NCI-H1105 (cell line): ENCODE measurements at places on chromosomes 1 and 21.

- no peak for DNase-seq
These were observed 28.9 kb upstream of the BARHL2 start for GRCh38 chr1:90745972-90746371.

DNA sequence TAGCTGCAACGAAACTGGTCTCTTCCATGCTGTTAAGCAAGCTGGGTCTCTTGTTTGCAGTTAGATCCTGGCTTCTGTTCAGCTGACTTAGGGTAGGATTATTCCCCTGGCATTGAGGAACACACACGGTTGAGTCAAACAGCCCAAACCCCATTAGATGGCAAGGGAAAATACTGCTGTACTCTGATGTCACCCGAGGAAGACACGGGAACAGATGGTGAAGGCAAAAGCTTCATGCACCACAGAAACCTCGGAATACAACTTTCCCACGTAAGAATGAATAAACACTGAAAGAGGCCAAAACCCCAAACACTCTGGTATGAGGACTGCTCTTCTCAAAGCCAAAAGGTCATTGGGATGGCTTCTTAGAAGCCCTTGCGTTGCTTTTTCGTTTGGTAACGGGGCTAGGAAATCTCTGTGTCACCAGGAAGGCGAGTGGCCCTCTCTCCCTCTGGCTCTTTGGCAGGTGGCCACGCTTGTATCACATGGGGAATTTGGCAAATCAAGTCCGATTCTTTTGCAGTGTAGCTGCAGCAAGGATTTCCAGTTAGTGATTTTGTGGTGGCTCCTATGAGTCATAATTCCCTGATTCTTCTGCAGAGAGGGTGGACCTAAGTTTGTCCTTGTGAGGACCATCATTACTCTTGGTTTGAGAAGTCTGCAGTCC, 16.7 kb upstream of the LYST start:
- DNase-seq = peak; percentile 20

GRCh38 chr1:160620942-160621632, 25.8 kb downstream of the SLAMF1 start:
- DNase-seq = no peak

DNA sequence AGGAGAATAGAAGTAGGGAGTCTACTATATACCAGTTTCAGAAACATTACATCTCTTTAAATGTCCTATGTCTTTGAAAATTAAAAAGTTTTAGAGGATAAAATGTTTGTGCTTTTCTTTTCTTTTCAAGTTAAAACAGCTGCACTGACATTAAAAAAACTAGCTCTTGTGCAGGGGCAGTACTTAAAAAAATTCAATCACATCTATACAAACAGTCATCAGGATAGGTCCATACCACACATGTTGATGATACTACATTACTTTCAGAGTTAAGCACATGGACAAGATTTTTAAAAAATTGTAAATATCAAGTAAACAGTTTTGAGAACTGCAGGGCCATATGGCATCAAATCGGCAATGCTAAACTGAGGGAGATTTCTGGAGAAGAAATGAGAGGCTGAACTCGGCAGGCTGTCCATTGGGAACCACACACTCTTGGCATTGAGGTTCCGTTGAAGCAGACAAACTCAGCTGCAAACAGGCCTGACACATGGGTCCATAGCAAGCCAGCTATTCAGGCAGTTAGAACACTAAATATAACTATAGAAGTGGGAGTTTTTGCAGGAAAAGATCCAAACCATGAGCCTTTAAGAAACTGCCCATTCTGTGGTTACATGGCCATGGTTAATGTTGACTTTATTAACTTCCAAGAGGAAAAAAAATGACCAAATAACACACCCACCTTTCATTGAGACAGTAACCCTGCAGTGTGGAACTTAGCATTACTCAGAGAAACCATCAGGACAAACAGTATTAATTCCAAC, 84.5 kb upstream of the BCL10 start:
- no peak for DNase-seq

GRCh38 chr1:46421739-46422138, 27.6 kb downstream of the FAAH start:
- DNase-seq = no peak

DNA sequence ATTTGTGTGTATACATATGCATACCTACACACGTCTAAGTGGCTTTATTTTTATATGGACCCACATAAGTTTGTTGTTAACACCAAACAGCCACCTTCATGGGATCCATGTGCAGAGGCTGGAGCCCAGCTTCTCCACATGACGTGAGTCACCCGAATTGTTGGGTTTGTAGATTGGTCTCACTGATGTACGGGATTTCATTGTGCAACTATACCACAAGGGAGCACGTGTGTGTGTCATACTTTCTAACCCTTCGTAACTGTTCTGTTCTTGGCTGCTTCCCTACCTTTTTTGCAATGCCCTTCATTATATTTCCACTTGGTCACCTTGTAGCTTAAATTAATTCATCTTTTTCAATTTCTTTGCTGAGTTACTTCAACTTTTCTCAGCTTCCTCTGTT, 21.0 kb downstream of the SPRTN start:
- DNase-seq = no peak

DNA sequence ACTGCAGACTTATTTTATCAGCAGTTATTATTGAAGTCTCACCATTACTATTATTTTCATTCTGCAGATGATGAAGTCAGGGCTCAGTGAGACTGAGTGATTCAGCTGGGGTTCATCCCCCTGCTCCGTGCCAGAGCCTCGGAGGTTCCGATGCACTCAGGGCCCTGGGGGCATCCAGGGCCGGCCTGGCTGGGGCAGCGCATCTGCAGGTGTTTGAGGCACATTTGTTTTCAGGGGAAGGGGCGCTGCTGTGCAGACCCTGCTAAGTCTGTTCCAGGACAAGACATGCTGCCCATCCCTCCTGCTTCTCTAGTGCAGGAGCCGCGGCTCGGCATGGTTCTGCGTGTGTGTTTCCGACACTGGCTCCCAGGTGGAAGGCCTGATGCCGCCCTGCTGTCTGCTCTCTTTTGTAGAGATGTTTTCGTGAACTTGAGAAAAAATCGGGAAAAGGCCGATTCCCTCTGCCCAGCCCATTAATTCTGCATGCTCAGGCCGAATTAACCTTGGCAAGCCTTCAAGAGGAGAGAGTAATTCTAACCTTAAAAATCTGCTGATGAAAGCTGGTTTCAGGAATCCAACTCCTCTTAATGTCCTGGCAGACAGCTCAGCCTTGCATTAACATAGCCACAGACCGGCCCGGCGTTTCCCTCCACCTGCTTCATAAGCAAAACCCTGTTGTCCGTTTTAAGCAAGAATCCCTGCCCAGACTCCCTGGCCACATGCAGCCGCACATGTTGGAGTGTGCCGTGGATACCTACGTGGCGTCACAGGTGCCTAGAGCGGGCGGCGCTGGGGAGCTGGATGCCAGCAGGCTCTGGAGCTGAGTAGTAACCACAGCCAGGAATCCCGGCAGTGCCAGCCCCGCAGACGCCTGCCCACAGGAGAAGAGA, 316.0 kb upstream of the VAMP3 start:
- no peak for DNase-seq

- DNase-seq = peak; percentile 13
These were observed 11.1 kb downstream of the PTP4A2 start for GRCh38 chr1:31926853-31927660.

DNA sequence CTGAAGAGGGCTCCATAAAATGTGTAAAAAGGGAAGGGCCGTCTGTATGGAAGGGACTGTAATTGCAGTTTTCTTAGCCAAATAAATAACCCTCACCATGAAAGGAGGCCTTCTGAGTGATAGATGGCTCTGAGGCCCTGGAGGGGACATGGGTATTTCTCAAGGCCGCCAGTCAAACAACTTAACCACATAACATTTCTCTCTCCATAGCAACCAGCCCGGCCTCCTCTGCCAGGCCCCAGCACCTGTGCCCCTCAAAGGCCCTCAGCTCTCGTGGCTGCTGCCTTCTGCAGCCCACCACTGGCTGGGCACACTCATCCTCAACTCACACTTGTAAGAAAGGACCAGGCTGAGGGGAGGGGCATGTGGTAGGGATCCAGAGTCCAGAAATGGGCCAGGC, 57.0 kb upstream of the GJB5 start:
- DNase-seq = no peak

DNA sequence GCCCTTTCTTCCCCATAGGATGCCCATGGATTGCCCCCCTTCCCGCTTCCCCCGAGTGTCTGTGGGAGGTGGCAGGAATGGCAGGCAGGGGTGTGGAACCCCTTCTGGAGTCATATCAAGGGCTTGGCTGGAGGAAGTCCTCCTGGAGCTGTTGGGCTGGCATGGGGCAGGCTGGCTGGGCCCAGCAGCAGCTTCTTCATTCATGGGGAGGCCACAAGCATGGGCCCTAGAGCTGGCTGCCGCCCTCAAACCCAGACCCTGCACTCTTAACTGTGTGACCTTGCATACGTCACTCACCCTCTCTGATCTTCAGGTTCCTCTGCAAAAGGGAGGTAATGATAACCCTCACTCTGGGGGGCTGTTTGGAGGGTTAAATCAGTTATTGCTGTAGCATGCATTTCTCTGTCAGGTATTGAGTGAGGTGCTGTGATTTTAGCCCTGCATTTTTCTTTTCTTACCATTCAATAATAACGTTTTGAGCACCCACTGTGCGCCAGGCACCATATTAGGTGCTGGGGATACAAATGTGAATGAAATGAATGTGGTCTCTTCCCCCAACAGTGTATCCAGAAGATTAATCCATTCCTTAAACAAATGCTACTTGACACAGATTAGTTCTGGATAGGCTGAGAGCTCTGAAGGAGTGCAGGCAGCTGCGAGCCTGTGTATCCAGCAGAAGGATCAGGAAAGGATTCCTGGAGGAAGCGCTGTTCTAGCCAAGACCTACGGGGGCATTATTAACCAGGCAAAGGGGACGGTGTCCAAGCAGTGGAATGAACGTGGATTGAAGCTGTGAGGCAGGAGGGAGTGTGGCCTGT, 9.3 kb downstream of the PCSK9 start:
- no peak for DNase-seq

DNA sequence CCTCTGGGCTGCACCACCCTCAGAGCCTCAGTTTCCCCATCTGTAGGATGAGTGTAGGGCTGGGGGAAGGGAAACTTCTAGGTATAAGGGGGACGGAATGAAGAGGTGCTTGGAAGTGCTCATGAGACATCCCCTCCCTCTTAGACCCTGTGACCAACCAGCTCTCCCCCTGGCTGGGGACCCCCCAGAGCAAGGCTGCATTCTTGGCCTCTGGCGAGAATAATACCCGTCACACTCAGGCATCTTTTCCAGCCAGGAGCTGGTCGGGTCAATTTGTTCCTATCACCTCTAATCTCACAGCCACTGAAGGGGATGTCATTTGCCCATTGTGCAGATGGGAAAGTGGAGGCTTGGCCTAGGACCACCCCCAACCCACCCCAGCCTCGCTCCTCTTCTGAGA, 443.0 kb downstream of the PTPRU start:
- DNase-seq = no peak

DNA sequence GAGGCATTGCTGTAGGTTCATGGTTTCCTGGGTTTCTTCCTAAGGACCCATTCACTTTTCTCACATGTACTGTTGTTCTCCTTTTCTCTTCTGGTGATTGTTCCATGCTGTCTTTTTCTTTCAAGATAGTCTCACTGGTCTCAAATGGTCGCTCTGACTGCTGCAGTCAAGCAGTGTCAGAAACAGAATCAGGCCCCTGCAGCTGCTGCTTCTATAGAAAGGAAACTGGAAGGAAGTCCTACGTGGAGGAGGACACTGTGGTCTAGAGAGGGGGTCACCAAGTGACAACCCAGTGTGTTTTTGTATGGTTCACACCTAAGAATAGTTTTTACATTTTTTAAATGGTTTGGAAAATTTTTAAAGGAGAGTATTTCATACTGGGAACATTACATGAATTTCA, 2.4 kb downstream of the NECAP2 start:
- DNase-seq = no peak

DNA sequence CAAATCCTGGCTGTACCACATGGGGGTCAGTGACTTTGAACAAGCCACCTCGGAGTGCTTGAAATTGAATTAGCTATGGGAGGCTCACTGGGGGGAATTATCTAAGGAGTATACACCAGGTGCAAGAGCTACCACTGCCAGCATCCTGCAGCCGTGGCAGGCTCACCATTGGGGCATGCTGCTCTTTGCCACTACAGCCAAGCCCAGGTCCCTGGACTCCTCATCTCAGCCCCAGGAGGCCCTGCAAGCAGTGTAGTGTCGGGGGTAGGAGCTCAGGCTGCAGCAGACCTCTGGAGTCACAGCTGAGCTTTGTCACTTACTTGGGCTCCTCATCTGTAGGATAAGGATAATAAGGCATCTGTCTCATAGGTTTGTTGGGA, 35.3 kb downstream of the ACOT11 start:
- no peak for DNase-seq

GRCh38 chr1:48026701-48027532, 29.7 kb upstream of the TRABD2B start:
- no peak for DNase-seq

DNA sequence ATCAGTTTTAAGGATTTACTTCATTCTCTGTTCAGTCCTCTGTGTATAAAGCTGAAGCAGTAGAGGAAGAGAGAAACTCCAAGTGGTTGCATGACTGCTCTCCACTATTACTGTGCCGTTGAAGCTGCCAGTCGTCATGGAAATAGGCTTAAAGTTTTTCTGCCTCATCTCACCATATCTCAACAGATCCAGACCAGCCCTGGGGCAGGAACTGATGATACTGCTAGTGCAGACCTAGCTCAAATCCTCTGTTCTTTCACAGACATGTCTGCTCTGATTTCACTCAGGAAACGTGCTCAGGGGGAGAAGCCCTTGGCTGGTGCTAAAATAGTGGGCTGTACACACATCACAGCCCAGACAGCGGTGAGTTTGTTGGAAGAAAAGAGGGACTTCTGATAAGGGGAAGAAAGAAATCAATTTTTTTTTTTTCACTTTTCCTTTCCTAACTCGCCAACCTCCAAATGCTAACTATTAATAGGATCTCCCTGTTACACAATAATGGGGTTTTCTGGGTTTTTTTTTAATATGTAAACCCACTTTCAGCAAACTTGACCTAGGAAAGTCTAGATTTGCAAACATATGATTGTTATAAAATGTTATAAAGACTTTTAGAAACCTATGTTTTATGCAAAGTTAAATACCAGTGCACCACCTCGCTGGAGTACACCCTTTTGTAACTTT, 22.2 kb upstream of the STRIP1 start:
- DNase-seq = no peak

DNA sequence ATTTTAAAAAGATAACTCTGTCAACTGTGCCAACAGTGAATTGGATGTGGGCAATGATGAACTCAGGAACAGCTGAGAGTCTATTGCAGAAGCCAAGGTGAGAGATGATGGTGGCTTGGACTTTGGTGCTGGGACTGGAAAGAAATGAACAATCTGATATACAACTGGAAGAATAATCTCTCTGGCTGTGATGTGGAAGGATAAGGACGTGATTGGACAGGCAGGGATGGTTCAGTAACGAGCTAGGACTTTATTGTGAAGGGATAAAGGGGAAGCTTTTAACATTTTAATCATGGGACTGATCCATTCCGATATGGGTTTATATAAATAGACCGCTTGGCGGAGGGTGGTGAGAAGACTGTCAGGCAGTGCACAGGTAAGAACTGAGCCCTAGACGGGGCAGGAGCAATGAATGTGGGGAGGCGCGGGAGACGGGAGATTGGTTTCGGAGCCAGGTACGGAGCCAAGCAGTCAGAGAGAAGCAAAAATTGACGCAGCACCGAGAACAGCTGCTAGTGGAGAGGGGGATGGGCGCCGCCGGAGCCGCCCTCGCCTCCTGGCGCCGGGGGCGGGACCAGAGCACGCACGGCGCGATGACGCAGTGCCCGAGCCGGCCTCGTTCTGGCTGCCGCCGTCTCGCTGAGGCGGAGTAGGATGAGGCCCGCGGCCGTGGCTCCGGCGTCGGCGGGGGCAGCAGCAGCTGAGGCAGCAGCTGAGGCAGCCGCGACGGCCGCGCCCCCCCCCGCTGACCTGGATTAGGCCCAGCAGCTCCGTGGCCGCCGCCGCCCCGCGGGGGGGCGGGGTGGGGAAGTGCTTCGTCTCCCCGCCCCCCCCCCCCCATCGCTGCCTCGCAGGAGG, at the start of gene RNF11:
Gene RNF11 (plus strand): TSS at position 601 of the 858 bp plus-strand sequence. CDS start 484 bp downstream, outside the sequence.
- DNase-seq = peak; percentile 97
